ENCODE measurements at places on chromosomes 4 and X. TPM values are rescaled to one million over a fixed set of nuclear protein-coding genes. Genes with fewer than 3 reads are reported as not detected.

TRAM1L1 gene
- total RNA-seq = 2.0 TPM

MAGEC3 gene
- not detected for total RNA-seq

TLR2 gene
- 80.3 TPM for total RNA-seq

MSANTD1 gene
- 1.1 TPM for total RNA-seq

OPHN1 gene
- total RNA-seq = 6.2 TPM

SRPX2 gene
- total RNA-seq = 77.9 TPM

ARHGAP10 gene
- 57.5 TPM for total RNA-seq

MTCP1 gene
- 0.84 TPM for total RNA-seq

SPANXN3 gene
- not detected for total RNA-seq

DUSP9 gene
- not detected for total RNA-seq

HTT-AS gene
- total RNA-seq = not detected

HELQ gene
- 20.0 TPM for total RNA-seq

SORBS2 gene
- total RNA-seq = 30.1 TPM

GUCY1A1 gene
- total RNA-seq = 52.0 TPM

NR3C2 gene
- 28.1 TPM for total RNA-seq

GAB3 gene
- total RNA-seq = 4.7 TPM

Data from omental fat pad (tissue), 4 donors.